ENCODE measurements at places on chromosomes 16 and 17.

GRCh38 chr17:78110363-78111015 lies 18.1 kb downstream of the TMC6 start:
- no peak for DNase-seq

GRCh38 chr16:79395591-79395990 lies 204.9 kb downstream of the MAF start:
- DNase-seq = no peak

- DNase-seq = no peak
Measured at GRCh38 chr16:63652091-63652490, 1469.8 kb downstream of the CDH11 start.

DNA sequence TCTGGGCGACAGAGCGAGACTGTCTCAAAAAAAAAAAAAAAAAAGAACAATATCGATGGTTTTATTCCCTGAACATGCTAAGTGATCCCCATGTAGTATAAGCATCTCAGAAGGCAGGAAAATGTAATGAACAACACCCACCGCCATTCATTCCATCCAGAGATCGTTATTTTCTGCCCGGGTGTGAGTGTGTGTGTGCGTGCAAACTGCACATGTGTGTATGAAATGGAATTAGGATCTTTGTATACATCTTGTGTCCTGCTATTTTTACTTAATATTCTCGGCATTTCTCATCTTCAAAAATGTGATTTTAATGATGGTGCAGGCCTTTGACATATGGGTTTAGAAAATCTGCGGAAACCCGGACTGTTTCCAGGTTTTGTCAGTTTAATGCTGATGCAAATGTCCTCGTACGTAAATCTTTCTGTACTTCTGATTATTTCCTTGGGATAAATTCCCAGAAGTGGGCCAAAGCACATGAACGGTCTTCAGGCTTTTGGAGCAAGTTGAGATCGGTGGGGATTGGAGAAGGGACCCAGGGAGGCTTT lies 254.8 kb downstream of the SEC14L1 start:
- no peak for DNase-seq

DNA sequence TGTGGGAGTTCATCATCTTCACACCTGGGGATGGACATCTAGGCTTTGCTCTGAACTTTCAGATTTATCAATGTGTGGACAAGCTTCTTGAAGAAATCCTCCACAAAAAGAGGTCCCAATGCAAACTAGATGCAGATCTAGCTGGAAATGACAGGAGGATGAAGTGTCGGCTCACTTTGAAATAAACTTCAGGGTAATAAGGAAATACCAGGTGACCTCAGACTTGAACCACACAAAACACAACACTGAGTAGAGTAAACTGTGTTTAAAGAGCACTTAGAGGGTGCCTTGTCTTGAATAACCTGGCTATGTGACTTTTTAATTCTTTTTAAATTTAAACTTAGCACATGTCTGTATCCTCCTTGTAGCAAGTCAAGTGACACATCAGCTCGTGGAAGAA lies 27.2 kb upstream of the TEKT3 start:
- DNase-seq = no peak

GRCh38 chr17:46764709-46765401 lies 53.6 kb downstream of the WNT3 start:
- DNase-seq = no peak

GRCh38 chr17:45361451-45361850 lies 44.6 kb upstream of the MAP3K14 start:
- DNase-seq = no peak

GRCh38 chr17:61786088-61786487 lies 77.2 kb downstream of the BRIP1 start:
- no peak for DNase-seq

- peak; percentile 14 for DNase-seq
Measured at GRCh38 chr17:69501591-69502468, 87.3 kb downstream of the MAP2K6 start.

GRCh38 chr17:56604691-56605290 lies 11.3 kb downstream of the NOG start:
- DNase-seq = no peak

DNA sequence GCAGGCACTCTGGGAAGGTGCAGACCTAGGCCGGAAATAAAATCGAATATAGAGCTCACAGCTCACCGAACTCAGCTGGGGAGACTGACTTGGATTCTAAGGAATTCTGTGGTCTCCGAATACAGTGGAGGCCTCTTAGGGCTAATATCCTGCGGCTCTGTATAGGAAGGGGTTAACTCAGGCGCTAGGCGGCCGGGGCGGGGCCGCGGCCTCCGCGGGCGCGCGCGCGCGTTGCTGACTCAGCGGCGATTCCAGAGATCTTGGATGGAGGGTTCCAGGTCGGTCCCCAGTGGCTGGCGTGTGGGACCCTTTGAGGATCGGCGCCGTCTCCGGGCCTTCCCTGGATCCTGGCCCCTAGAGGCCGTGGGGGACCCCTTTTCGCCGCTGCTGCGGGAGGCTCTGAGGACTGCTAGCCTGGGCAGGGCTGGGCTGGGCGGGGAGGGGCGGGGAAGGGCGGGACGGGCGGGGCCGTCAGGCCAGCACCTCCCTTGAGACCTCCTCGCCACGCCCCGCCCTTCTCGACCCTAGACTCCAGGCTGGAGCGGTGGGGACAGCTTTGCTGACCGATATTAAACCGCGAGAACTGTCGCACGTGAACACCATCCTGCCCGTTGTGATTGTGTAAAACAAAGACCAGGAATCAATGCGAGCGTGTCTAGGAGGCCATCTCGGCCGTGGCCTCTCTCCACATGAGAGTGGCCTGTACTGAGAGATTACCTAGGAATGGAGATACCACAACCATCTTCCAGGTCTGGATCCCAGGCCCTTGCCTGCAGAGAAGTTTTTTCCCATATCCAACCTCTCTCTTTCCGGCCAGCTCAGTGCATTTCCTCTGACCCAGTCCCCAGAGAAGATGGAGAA lies 1.4 kb upstream of the PLEKHH3 start:
- DNase-seq = peak; percentile 71

DNA sequence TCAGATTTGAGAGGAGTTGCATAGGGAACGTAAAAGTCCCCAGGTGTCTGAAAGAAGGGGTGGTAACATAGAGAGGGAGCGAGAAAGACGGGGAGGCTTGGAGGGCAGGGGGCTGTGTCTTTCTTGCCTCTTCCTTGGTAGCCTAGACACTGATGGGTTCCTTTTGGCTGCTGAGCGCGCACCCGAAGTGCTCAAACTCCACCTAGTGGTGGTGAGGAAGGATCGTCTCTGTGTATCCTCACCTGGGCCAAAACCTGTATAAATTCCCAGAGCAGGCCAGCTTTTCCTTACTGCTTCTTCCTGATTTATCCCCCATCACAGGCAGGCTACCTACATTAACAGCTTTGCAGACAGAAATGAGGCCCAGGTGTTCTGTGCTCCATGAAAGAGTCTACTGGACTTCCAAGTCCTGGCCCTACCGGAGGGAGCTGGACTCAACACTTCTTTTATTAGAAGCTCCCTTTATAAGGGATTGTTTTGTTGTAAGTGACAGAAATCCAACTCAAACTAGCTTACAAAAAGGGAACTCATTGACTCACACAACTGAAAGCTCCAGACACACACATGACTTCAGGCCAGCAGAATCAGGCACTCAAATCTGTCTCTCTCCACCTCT lies 5.5 kb upstream of the SLC25A35 start:
- DNase-seq = peak; percentile 35

DNA sequence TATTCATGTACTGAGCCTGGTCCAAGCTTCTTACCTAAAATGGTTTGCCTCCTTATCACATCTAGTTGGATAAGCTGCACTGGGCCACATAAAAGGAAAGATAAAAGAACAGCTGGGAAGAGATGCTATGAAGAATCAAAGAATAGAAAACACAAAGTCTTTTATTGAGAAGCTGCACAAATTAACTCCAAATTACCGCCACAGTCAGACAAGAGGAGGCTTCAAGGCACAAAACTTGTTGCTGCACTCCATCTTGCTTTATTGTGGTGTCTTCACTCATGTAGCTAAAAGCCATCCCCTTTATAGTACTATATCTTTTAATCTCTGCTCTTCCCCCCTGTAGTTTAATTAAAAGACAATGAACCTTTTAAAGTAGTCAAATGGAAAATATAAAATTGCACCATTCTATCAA lies 330.6 kb upstream of the PMFBP1 start:
- DNase-seq = no peak

DNA sequence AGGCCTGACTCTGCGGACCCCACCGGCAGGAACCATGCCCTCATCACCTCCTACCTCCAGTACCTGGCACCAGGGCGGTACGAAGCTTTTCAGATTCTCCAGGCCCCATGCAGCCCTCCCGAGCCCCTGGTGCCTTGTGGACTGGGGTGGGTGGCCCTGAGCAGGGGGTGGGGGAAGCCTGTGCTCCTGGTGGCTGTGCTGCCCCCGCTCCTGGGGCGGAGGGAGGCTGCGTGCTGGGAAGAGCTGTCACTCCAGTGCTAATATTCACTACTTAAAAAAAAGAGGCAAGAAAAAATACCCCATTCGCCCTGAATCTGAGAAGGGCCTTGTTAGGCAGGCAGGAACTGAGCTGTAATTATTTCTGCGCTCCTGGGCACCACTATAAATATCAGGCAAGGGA lies 111.8 kb downstream of the ENGASE start:
- no peak for DNase-seq

DNA sequence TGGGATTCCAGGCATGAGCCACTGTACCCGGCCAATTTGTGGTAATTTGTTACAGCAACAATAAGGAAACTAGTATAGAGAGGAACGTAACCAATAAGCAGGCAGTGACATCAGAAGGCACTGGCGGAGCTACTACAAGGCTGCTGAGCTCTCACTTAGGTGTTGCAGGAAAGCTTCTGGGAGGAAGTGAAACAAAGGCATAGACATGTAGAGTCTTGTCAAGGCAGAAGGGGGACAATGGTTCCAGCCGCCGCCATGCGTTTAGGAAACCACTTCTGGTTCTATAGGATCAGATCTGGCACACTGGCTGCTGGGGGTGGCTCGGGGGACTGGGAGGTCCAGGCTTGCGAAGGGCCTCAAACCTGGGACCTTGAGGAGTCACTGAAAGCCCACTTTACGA lies 9.4 kb upstream of the CPSF4L start:
- DNase-seq = no peak

- DNase-seq = no peak
Measured at GRCh38 chr17:58759522-58759921, 3.9 kb downstream of the PPM1E start.

GRCh38 chr16:79672524-79672923 lies 72.0 kb upstream of the MAF start:
- no peak for DNase-seq

DNA sequence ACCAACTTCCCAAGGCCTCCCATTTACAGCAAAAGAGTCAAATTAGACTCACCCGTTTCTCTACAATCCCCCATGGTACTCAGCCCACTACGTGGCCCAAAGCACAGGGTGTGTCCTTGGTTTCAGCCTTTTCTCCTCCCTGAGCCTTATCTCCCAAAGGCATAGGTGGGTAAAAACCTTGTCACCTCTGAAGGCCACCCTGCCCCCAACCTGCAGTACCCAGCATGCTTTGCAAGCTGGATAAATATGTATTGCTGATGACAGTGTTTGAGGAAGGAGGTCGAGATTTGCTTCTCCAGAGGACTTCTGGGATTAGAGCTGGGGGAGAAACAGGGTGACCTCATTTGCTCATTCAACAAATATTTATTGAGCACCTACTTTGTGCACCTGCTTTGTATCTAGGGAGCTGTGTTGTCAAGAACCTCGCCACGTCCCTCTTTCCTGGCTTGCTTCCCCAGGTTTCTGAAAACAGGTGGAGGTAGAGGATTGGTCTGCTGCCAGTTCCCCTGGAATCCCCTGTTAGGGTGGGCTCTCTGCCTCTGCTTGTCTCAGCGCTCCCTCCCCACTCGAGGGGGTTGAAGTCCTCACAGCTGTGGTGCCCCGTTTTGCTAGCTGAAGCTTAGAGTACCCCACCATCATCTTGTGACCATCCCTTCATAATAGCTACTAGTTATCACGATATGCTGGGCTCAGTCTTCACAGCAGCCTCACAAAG lies 3.0 kb downstream of the LASP1 start:
- no peak for DNase-seq

- DNase-seq = no peak
Measured at GRCh38 chr16:5461574-5461973, 364.0 kb upstream of the EEF2KMT start.

All from progenitor cell of endocrine pancreas (in vitro differentiated cells).